RWPE1 (cell line): ENCODE measurements at places on chromosomes 13 and 19.
A peak's percentile ranks its signal among the peaks of the same experiment; 100 is the strongest.

GRCh38 chr13:77698201-77699058 is 943 bp downstream of the SLAIN1 start:
- DNase-seq, result no peak

DNA sequence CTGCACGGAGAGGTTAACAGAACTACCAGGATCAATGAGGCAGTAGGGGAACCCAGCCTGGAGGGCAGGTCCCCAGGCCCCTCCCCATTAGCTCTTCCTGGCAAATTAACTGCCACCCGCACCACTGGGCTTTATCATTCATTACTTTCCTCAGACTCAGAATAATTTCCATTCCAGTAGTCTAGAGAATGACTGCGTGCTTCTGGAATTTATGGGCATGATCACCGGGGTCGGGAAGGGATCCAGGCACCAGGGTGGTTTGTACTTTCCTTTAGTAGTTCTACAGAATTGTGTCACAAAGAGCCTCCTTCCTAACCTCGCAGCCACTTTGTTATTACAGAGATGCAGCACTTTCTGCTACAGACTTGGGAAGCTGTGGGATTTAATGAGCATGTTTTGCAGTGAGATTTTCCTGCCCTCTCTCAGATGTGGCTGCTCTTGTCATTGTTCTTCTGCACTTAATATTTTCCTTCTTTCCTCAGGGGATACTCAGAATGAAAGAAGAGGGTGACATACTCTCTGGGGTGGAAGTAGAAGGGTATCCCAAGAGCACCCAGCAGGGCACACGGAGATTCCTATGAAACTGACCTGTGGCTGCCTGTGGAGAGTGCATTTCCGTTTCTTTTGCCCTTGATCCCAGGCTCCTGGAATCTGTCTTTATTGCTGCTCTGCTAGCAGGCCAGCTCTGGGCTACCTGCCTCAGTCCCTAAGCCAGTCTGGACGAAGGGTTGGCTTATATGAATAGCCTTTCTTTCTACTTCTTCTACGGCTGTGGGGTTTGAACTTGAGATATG is 285.0 kb upstream of the SLC10A2 start:
- peak; percentile 8 for DNase-seq

- peak; percentile 49 for DNase-seq
Observed at GRCh38 chr13:110123041-110123809, 183.7 kb downstream of the COL4A1 start.

DNA sequence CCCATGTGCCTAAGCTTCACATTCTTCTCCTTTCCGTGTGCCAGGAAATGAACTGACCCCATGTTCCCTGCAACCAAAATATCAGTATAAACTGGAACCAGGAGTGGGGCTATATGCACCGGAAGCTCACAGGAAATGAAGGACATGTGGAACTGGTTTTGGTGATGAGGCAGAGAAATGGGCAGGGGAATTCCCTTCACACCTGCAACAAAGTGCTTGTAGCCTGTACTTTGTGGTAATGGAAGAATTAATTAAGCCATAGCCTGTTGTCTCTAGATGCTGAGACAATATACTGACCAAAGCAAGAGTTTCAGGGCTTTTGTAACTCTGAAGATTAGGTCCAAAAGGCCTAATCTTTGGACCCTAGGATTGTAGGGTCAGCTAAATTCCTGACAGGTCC is 15.5 kb upstream of the UGGT2 start:
- DNase-seq, result no peak

DNA sequence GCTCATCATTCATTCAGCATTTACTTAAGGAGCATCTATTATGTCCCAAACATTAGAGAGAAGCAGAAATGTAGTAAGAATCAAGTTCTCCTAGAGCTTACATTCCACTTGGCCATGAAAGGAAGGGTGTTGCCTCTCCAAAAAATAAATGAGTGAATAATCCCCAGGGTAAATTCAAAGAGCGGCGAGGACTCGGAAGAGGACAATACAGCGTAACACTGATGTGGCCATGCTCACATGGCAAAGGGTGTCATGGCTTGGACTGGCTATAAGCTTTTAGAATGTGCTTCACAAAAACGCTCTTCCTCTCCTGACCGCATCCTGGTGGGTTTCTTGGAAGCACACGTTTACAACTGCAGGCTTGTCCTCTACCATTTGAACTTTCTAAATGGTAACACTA is 290.2 kb downstream of the IRS2 start:
- no peak for DNase-seq

DNA sequence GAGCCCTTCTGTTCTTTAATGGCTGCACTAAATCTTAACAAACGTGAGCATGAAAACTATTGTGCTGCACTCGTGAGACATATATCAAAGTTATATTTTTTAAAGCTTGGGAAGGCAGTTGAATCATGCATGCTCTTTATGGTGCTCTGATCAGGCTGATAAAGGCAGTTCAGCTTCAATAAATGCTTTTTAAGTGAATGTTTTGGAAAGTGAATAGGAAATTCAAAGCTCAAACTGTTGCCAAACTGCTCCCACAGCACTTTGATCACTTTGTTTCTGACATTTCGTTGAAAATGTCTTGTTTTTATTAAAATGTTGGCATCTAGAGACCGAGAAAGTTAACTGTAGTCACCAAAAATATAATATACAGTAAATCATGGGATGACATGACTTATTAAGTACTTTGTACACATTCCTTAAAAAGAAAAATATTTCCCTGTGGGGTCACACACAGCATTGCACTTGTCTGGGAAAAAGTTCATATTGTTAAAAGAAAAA is 625.7 kb upstream of the PCDH9 start:
- no peak for DNase-seq

- DNase-seq, result no peak
Observed at GRCh38 chr19:41936416-41936850, 8.2 kb upstream of the ERFL start.

DNA sequence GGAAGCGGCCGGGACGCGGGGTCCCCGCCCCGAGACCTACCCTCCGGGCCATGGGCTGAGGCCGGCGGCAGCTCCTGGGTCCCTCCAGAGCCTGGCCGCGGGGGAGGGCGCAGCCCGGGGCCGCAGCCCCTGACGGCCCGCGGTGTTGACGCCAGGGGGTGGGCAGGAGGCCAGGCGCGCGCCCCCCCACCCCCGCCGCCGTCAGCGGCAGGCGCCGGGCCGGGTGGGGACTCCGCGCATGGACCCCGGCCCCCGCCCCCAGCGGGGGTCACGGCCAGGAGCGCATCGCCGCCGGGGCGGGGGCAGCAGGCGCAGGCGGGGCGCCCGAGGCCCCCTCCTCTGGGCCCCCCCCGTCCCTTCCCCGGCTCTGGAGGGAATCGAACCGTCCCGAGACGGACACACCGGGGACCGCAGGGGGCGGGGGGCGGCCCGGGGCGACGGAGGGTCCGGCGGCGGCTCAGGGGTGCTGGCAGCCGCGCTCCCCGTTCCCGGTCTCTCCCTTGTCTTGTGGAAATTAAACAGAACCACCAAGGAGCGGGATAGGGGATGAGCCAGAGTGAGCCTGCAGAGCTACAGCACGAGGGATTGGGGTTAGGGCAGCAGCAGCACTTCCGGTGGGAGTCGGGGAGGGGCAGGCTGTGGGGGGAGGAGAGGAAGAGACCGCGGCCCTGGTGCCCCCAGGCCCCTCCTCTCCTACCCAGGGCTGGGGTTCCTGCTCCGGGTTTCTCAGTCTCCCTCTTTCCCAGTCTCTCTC is at the start of gene MEIS3:
Gene MEIS3, minus strand, starts transcription at position 498 of the 754 bp plus-strand sequence. Its CDS starts 446 bp downstream, at position 52.
- no peak for DNase-seq

- DNase-seq, result peak; percentile 44
Observed at GRCh38 chr19:48553676-48554384, 1.9 kb downstream of the SULT2B1 start.

DNA sequence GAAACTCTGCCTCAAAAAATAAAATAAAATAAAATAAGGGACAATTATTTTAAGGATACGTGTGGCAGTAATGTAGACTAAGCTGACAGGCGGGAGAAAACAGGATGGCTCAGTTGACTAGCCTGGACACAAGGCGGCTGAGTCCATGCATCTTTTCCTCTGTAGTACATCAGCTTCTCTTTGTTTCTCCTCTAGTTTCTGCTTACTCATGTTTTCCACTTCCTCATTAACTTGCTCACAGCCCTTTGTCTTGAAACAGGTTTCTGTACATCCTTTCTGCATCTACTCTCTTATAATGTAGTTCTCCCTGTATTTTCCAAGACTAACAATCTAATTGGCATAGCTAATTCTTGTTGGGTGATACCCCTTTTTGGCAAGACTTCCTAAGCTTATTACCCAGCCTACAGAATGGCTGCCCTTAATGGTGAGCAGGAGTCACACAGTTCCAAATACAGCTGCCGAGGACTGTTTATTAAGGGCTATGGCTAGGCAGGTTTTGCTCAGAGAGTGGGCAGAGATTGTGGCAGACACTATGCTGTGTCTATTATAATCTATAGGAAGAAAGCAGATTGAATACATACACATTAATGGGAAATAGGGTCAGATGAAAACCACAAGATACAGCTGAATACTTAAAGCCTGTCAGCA is 58.7 kb upstream of the KLF5 start:
- DNase-seq, result no peak
